Naive thymus-derived CD4-positive, alpha-beta T cell (primary cell): ENCODE measurements at places on chromosomes 12 and 14.

DNA sequence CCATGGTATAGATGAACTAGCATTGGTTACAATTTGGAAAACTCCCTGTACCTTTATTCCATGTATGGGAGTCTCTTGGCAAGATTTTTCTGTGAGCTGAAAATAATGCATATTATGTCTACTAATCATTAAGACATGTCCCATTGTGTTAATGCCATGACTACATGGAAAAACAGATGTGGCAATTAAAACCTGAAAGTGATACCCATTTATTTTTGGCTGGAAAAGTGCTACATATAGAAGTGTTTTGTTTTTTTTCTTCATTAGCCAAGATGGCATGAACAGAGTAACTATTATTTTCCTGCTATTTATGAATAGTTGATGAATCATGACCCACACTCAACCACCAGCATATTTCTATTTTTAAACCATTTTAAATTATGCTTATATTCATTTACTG lies 58.2 kb downstream of the ALG10B start:
- no peak for DNase-seq

- DNase-seq: no peak
Measured at GRCh38 chr14:37403626-37404025, 191.4 kb downstream of the FOXA1 start.

DNA sequence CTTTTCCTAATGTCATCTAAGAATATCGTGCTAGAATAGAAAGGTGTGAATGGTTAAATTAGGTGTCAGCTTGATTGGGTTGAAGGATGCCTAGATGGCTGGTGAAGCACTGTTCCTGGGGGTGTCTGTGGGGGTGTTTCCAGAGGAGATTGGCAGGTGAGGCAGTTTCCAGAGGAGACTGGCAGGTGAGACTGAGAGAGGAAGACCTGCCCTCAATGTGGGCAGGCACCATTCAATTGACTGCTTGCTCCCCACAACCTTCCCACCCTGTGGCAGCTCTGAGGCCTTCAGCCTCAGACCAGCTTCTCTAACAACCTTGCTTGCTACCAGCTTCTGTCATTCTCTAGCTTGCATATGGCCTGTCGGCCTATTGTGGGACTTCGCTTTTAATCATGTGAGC lies 9.2 kb downstream of the RNASE9 start:
- no peak for DNase-seq

GRCh38 chr14:97564334-97564733 lies 767.2 kb downstream of the VRK1 start:
- no peak for DNase-seq

DNA sequence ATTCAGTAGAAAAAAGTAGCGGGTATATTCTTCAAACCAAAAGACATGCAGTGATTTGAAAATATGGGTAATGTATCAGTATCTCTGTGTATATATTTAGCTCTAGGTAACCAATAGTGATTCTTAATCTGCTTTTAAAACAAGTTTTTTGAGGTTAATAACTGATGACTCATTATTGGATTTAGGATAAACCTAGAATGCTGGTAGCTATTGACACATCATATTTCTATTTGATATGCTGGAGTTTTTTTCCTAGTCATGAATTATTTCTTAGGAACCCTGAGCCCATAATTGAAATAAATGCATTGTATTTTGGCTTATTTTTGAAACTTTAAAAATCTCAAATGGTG lies 15.5 kb downstream of the ARF6 start:
- no peak for DNase-seq
